Central memory CD4-positive, alpha-beta T cell (primary cell): ENCODE measurements at places on chromosomes 7 and 10.

DNA sequence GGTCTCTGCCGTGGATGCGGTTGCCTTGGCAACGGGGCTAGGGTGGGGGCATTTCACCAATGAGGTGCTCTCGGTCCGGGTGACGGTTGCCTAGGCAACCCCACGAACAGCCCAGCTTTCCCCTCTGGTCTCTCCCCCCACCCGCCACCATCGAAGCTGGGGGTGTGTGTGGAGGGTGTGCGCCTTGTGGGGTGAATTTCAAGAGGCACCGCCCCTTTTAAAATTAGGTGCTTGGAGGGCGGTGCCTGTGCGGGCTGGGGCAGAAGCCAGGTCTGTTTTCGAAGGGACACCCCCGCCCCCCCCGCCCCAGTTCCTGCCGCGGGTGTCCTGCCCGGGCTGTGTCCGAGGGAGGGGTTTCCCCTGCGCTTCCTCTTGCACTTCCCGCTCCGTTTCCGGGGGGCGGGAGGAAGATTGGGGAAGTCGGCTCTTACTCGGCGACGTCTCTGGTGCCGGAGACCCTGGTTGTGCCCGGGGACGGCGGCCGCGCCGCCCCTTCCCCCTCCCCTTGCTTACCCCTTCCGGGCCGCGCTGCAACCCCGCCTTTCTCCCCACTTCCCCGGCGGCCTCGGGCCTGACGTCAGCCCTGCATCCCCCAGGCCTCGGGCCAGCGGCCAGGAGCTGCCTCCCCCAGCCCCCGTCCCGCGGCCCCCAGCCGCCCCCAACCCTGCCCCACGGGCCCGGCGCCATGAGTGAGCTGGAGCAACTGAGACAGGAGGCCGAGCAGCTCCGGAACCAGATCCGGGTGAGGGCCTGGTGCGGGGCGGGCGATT lies 2.2 kb downstream of the GNB2 start:
- peak; percentile 92 for DNase-seq

DNA sequence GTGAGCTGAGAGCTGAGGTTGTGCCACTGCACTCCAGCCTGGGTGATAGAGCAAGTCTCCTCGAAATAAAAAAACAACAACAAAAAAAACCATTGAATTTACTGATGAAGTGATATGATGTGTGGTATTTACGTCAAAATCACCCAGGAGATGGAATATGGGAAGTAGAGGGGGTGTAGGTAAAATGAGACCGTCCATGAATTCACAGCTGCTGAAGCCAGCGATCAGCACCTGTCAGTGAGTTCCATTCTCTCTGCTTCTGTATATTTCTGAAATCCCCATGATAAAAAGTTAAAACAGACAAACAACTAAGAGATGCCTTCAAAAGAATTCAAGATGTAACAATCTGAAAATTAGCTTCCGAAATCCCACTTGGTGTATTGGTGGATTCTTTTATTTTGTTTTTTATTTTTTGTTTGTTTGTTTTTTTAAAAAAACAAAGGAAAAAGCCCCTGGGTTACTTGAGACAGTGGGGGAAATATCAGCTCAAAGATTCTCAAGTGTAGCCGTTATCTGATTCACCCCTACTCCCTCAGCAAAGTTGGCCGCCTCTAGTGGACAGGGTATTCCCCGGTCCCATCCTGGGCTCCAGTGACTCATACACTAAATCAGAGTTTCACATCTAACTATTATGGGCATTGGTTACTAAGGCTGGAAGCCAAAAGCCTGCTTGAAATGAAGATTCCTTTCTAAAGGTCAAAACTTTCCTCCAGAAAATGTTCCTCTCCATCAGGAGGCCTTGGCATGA lies 76.4 kb downstream of the MAP3K8 start:
- no peak for DNase-seq

DNA sequence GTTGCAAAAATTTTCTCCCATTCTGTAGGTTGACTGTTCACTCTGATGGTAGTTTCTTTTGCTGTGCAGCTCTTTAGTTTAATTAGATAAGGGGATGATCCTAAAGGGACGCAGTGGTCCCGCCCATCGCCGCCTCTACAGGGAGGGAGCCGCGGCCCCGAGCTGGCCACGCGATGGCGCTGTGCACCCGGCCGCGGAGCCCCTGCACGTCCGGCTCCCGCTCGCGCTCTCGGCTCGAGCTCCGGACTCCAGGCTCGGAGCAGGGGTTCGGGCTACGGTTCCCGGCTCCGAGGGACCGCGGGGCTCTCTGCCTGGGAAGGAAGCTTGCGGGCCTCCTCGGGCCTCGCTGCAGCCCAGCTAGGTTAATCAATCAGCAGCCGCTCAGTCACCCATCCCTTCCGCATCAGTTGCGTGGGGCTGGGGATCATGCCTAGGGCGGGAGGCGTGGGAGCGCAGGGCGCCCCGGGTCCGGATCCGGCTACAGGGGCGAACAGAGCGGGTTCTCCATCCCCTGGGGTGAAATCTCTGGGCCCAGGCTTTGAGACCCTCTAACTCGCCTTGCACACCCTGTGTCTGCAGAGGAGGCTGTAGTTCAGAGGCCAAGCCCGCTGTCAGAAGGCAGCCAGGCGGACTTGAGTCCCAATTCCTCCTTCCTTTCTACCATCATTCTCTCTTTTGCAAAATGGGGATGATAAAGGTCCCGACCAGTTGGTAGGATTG lies 97.9 kb downstream of the WDR11 start:
- peak; percentile 31 for DNase-seq

DNA sequence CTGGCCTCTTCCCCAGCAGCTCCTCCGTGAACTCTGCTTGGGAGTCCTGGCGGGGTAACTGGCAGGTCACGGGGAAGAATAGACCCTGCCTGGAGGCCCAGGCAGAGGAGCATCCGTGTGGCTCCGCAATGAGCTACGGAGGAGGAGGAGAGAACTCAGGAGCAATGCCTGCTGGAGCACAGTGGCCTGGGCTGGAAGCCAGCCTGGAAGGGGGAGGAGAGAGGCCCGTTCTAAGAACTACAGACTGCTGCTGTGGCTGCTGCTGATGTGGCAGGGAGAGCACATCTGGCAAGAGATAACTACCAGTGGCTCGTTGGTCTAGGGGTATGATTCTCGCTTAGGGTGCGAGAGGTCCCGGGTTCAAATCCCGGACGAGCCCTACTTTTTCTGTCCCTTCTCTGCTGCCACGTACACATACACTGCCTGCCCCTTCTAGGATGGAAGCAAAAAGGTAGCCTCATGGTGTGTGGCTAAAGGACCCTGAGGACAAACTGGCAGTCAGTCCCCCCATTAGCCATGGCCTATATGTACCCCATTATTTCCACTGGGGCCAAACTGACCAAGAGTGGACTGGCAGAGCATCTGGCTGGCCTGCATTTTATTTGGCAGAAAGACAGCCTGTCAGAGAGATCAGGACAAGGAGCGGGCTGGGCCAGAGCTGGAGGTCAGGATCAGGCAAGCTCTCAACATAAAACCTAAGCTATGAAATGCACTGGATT lies 7.7 kb upstream of the OPN1SW start:
- no peak for DNase-seq

- no peak for DNase-seq
Observed at GRCh38 chr10:61992059-61992460, 90.6 kb downstream of the ARID5B start.

DNA sequence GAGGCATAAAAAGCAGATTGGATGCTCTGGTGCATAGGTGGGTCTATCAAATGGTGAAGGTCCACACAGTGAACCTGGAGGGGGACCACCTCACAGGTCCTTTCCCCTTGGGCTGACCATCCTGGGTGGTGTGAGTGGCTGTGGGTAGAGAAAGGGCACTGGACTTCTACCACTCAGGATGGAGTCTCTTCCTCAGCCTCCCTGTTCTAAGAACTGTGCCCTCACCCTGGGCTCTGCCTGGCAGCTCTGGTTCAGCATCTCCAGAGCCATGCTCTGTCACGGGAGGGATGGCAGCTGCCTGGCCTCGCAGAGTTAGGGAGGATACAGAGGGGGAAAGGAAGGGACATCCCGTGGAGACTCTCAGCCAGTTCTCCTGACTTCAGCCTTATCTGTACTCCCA lies 121.8 kb downstream of the TAX1BP1 start:
- no peak for DNase-seq

GRCh38 chr7:127536394-127536691 lies 49.1 kb downstream of the GCC1 start:
- no peak for DNase-seq

GRCh38 chr7:99740573-99741440 lies 5.8 kb upstream of the CYP3A7 start:
- no peak for DNase-seq

GRCh38 chr10:3128379-3129130 lies 44.0 kb downstream of the PITRM1 start:
- DNase-seq, result no peak

DNA sequence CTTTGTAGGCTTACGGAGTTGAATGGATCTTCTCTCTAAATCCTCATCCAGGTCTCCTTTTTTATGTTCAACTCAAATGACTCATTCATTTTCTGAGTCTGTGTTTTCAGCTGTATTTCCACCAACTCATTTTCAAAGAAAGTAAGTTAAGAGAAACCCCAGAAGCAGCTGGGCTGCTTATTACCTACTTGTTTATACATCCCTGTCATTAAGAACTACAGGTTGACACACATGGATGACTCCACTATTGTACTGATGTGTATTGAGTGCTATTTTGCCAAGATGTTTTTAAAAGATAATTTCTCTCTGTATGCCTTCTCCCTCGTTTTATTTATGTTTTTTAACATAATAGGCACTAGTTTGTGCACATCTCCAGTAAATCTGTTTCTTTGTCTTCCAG lies 41.9 kb downstream of the DGKI start:
- no peak for DNase-seq

DNA sequence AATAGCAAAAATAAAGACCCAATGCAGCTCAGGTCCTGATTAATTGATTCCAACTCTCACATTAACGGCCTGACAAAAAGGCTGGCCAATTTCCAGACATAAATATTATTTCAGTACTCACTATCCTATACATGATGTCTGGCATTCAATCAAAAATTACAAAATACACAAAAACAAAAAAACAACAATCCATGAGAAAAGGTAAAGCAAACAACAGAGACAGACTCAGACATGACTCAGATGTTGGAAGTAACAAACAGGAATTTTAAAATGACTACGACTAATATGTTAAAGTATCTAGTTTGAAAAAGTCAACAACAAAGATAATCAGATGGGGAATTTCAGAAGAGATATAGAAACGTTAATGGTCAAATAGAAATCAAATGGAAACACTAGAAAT lies 152.8 kb downstream of the AMPH start:
- no peak for DNase-seq

DNA sequence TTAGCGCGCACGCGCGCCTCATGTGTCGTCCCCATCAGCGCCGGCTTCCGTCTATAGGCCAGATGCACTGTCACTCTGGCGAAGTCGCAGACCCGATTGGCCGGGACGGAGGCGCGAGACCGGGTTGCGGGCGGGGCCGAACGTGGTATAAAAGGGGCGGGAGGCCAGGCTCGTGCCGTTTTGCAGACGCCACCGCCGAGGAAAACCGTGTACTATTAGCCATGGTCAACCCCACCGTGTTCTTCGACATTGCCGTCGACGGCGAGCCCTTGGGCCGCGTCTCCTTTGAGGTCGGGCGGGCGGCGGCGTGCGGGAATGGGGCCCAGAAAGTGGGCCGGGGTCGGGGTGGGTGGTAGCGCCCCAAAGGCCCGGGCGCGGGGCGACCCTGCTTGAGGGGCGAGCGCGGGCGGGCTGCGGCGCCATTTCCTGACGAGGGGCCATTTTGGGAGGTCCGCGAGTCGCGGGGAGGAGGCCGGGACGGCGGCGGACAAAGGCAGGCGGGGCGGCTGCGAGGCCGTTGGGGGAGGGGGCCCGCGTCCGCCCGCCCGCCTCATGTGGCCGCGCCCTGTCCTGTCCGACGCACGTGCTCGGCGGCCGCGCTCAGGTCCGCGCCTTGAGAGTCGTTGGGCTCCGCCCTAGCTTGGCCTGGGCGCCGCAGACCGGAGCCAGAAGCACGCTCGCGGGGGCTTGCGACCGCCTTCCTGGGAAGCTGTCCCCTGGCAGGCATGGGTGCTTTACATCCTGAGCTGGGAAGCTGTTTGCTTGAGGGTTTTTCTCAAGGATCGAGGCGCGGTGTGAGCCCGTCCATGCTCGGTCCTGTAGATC lies at the start of gene PPIA:
PPIA (plus strand) TSS at position 178 of the 825 bp plus-strand sequence; CDS start at position 222, 44 bp downstream.
- DNase-seq, result peak; percentile 99

GRCh38 chr7:70459546-70459945 lies 672.4 kb upstream of the GALNT17 start:
- no peak for DNase-seq

DNA sequence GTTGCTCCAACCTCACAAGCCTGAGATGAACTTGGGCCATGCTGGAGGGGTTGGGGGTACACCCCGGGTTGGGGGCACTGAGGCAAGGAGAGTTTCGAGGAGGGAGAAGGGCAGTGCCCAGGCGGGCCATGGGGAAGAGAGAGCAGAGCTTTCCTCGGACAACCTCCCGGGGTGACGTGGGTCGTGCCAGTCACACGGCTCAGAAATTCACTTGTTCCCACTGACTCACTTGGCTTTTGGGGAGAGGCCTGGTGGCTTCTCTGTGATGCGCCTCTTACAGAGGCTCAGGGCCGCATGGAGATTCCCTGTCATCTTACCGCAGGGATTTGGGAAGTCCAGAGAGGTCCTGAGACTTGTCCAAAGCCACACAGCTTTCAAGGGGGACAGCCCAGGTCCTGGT lies 2.9 kb downstream of the LAT2 start:
- no peak for DNase-seq

DNA sequence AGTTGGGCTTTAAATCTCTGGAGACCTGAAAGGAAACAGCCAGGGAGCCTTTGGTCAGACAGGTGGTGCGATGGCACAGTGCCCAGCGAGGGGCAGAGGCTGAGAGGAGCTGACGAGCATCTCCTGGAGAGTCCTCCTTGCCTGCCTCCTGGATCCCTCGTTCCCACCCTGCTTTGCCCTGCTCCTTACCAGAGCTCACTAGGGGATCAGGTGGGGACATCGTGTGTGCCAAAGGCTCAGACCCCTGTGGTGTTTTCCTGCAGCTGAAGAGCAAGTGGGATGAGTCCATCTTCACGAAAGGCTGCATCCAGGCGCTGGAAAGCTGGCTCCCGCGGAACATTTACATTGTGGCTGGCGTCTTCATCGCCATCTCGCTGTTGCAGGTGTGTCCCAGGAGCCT lies 21.8 kb upstream of the SH2D4B start:
- no peak for DNase-seq

DNA sequence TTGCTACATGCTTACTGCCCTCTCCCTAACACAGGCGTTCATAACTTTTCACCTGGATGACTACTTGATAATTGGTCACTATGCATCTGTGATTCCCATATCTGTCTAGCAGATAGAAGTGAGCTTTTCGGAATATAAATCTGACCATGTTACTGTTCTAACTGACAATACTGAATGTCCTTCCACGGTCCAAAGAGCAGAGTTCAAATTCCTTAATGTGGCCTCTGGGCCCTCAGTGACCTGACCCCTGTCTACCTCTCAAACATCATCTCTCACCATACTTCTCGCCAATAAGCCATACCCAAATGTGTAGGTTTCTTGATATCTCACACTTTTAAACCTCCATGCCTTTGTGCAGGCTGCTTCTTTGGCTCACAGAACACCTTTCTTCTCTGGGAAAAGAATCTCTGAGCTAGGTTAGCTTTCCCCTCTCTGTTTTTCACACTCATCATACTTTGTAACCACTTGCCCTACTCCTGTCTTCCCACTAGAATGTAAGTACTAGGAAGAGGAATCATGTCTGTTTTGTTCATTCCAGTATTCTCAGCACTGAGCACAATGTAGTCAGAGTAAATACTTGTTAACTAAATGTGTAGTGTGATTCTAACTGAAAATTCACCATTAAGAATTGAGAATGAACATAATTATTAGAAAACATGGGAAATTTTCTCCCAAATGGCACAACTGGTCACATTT lies 39.2 kb upstream of the LRRC17 start:
- DNase-seq, result no peak
